Activated T-cell treated with anti-CD3 and anti-CD28 coated beads, Interleukin-2, amount 50 U/mL, for 24 hours (primary cell): ENCODE measurements at places on chromosomes 4 and X.

- no peak for DNase-seq
Measured at GRCh38 chrX:817759-818300, 187.2 kb downstream of the SHOX start.

DNA sequence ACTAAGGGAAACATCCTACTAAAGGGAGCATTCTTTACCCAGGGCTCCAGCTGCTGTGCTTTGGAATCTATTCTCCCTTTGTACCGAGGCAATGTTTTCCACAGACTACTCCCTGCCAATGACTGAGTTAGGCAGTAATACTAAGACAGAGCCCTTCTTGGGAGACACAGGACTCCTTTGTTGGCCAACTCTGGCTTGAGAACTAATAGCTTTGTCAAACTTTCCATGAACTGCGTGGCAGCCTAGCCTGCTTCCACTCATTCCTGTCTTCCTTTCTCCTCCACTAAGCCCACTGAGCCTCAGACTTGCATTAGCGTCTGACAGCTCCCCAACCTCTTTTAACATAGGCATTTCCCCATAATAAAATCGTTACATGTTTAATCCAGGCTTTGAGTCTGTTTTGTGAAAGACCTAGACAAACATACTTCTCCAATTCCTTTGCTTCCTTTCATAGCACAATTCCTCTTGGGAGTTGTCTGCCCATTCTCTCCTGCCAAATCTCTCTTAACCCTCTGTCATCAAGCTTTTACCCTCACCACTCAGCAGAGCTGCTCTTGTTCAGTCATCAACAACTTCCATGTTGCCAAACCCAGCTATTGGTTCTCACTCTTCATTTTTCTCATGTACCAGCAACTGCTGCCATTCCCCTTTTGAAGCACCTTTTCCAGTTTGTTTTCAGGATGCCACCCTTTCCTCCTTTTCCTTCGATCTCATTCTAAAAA lies 300.3 kb upstream of the IGFBP7 start:
- no peak for DNase-seq

GRCh38 chr4:152976212-152976761 lies 40.2 kb downstream of the FHDC1 start:
- no peak for DNase-seq

DNA sequence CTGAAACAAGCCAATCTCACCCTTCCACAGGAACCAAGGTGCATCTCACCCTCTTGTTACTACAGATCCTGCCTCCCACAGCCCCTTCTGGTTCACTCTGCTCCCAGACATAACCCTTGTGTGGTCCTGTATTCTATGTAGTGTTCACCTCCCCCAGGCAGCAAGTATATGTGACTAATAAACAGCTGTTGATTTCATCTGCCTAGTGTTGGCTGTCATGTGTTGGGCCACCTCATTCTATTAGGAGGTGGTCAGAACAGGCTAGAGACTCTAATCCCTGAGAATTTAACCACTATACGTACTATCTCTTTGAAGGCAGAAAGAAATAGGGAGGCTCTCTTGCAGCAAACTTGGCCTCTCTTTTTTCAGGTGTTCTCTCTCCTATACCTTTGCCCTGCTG lies 134.3 kb upstream of the RPL34 start:
- DNase-seq: no peak

DNA sequence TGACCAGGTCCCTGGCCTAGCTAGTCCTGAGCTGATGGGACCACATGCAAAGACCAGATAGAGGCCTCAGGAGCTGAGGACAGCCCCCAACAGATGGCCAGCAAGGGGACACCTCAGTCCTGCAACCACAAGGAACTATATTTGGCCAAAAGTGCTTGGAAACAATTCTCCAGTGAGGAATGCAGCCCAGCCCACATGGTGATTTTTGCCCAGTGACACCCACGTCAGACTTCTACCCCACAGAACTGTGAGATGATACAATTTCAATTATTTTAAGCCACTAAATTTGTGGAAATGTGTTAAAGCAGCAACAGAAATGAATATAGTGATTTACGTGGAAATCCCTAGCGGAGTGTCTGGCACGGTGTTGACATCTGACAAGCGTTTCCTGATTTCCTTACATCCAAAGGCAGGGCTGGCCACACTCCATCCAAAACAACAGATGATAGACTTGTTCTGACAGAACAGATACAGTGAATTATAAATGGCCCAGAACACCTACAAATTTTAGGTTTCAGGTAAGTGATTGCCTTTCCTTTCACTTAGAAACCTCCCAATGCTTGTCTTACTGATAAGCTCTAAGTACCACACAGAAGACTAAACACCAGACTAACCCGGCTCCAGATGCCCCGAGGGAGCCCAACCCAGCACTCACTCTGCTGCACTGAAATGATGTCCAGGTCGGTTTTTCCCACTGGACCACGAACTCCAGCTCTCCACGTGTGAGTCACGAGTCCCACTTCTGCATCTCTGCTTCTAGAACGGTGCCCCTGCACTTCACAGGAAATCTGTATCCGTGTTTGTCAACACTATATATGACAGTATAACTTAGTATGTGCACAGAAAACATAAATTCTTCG lies 5.8 kb downstream of the AFAP1 start:
- DNase-seq: no peak

DNA sequence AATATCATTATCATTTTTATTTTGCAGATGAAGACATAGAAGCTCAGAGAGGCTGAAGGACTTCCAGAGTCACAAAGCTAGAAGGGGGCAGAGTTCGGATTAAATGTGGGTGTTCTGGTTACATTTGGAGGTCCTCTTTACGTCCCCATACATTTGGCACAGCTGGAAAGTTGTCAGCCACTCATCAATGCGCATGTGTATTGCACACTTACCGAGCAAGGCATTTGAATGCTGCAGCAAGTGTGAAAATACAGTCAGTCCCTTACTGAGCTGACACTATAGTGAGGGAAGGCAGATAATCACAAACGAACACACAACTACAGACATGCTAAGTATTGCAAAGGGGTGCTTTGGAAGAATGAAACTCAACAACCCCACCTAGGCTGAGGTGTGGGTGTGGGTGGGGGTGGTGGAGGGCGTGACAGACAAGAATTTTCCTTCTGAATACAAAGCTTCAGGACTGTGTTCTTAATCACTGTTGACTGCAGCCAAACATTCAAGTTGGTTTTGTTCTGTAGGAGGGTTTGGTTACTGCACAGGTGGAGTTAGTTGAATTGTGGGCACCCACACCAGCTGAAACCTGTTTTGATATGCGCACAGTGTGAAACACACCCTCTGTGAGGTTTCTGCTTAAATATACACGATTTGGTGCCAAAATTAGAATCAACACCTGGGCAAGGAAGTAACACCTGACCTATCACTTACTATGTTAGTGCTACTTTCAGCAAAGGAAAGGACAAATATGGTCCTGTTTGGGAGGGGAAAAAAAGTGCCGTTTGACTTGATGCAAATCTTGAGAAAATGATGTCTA lies 72.4 kb downstream of the COQ2 start:
- peak; percentile 59 for DNase-seq

DNA sequence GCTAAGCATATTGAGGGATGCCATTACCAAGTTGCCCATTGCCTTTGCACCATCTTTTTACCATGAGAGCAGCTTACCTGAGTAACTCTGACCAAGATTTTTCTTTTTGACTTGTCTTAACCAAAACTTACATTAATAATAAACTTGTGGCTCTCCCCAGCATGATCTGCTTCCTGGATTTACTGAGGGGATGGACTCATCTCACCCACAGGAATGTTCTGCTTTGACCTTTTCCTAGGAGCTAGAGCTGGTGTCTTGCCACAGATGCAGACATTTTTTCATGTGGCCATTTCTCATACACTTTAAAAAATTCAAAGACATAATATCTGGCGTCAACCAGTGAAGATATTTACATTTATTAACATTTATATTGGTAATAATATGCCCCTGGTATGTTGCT lies 79.2 kb upstream of the EFHC2 start:
- DNase-seq: no peak

DNA sequence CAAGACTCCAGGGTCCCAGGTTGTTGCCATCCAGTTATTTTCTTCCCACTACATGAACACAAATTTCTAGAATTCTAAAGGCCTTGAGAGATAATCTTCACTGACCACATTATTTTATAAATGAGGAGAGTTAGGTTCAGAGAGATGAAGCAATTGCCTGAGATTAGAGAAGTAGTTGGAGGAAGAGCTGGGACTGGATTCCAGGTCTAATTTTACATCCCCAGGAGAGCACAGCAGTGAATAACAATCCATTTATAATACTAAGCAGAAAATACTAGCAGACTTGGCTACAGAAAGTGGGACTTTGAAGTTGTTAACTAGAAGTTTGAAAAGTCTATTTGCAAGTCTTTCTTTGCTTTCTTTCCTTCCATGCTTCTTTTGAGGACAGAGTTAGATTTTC lies 231.3 kb upstream of the S100G start:
- no peak for DNase-seq

- no peak for DNase-seq
Measured at GRCh38 chrX:85765651-85766050, 281.7 kb downstream of the CHM start.

GRCh38 chrX:71629467-71629866 lies 11.2 kb upstream of the CXCR3 start:
- DNase-seq: no peak

DNA sequence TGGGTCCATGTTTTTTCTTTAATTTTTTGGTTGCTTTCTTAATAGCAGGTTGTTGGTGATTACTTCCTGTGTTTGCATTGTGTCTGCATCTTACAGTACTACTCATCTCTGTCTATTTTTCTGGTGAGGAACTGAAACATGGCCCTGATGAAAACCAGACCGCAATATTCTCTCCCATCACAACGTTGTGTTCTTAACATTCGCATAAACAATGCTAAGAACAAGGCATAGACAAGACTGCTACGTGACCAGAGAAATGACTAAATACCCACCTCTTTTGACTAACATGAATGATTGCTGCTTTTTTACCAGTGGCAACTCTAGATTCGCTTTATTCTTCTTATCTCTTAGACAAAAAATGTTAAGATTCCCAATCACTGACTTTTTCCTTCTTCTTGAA lies 179.1 kb downstream of the GC start:
- no peak for DNase-seq

DNA sequence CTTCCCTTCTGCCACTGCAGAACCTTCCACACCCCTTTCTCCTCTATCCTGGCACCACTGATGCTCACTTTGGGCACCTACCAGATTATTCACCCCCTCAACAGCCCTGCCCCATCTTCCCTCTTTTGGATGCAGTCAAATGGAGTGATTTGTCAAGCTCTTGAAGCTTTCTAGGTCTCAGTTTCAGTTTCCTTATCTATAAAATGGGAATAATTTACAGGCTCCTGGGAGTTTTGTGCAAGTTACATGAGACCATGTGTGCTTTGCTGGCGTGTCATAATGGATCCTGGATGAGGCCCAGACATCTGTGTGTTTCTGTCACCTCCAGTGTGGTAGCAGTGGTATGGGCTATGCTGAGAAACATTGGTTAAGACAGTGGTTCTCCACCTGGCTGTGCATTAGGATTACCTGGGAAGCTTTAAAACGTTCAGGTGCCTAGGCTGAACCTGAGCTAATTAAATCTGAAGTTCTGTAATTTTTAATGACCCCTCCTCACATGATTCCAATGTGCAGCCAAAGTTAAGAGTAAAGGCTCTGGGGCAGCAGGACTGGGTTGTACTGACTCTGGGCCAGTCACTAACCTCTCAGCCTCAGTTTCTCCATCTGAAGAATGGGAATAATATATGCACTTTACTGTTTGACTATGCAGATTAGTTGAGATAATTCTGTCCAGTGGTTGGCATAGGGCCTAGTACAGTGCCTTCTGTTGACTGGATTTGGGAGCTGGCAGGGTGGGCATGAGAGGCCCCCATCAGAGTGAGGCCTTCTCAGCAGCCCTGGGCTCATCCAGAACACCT lies 6.8 kb upstream of the MGST2 start:
- DNase-seq: no peak

DNA sequence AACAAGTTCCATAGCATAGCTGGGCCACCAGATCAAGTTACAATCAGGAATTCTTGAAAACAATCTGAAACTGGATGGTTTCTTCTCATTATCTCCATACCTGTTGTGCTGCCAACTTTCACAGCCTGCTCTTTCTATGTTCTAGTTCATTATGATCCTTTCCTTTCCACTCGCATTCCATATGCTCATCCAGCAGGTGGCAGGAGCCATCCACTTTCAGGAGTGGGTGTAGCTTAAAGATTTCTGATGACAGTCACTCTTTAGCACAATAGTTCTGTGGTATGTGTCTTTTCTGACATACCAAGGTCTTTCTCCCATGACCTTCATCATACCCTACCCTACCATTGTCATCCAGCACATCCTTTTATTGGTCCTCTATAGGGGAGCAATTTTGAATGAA lies 46.4 kb downstream of the PAGE2 start:
- peak; percentile 34 for DNase-seq

GRCh38 chr4:87832669-87833068 lies at the start of gene MEPE:
TSS of gene MEPE (plus strand) at chr4:87832969. CDS start at chr4:87834715, 1,746 bp downstream.
- DNase-seq: no peak

DNA sequence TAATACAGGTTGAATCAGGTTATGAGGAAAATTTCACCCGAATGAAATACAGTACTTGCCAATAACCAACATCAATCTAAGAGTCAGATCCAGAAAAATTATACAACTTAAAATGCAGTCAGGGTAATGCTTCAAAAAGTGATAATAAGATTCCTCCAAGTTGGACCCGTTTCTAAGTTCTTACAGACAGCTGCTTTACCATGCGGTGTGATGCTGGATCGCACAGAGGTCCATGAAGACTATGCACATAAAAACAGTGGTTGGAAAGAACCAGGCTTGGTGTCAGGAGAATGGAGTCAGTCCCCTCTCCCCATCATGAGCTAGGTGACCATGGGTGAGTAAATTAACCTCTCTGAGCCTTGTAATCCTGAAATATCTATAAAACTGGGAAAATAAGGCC lies 261.3 kb downstream of the QDPR start:
- no peak for DNase-seq

DNA sequence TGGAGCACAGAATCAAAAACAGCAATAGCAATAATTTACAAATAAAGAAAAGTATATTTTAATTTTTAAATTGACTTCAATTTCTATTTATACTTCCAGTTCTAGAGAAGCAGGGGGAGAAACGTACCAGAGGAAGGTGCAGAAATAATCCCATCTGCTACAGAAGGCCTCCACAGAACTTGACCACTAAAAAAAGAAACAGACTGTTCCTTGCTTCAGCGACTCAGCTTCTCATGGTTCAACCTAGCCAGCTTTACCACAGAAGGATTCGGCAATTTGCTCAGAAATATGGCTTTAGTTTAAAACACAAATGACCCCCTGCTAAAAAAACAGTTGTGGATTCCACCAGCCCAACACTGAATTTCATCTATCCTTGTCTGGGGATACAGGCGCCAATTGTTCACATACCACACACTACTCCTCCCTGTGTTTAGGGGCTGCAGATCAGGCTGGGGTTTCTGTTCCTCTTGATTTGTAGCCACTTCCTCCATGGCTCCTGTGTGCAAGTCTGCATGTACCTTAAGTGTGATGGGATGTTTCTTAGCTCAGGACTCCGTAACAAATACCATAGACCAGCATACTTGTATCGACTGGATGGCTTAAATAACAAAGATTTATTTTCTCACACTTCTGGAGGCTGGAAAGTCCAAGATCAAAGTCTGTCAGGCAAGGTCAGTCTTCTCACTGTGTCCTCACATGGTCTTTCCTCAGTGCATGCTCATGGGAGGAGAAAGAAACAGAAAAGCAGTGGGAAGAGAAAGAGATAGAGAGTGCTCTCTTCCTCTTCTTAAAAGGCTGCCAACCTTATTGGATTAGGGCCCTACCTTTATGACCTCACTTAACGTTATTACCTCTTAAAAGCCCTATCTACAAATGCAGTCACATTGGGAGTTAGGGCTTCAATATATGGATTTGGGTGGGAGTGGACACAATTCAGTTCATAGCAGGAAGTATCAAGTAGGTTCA lies 79.1 kb downstream of the AMOT start:
- DNase-seq: no peak

- DNase-seq: no peak
Measured at GRCh38 chr4:151484396-151485102, 75.6 kb downstream of the FHIP1A start.

GRCh38 chr4:124483048-124483906 lies 229.3 kb downstream of the ANKRD50 start:
- DNase-seq: no peak
